ENCODE measurements at places on chromosomes 11 and 22. TPM values are rescaled to one million over a fixed set of nuclear protein-coding genes. Genes with fewer than 3 reads are reported as not detected.

Gene KRTAP5-1
- polyA plus RNA-seq: not detected

Gene RABL2B
- 11.1 TPM for polyA plus RNA-seq

Gene PKDREJ
- 0.05 TPM for polyA plus RNA-seq

- peak; percentile 74 for DNase-seq
Observed at GRCh38 chr11:34358258-34358727, 483 bp upstream of the ABTB2 start.

DNA sequence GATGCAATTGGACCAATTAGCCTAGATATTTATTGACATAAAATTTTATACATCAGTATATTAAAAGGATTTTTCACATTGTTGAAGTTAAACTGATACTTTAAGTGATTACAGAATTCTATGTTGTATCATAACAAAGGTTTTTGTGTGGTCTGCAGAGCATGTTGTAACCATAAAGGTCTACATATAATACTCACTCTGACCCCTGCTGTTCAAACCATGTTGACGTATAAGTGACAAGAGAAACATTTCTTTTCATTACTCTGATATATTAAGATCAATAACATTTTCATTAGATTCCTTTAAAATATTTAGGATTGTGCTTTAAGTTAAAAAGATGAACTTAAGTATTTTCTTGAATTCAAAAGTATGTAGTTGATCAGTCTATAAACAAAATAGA is 63.9 kb downstream of the GAS2 start:
- no peak for DNase-seq

DNA sequence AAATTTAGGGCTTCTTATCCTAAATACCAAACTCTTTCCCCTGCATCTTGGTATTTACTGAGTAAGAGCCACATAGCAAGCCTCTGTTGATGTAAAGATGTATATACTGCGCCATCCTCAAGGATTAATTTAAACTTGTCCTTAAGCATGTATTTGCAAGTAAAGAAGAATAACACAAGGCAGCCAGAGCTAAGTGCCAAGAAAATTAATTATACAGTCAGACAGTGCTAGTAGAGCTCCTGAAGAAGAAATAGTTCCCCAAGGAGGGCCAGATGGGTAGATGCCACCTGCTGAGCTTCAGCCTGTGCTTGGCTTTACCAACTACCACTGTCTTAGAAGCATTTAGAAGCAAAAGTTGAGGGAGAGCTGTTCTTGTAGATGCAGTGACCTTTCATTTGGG is 470.0 kb downstream of the BUD13 start:
- no peak for DNase-seq

GRCh38 chr11:41351825-41352224 is 107.6 kb downstream of the LRRC4C start:
- DNase-seq: no peak

DNA sequence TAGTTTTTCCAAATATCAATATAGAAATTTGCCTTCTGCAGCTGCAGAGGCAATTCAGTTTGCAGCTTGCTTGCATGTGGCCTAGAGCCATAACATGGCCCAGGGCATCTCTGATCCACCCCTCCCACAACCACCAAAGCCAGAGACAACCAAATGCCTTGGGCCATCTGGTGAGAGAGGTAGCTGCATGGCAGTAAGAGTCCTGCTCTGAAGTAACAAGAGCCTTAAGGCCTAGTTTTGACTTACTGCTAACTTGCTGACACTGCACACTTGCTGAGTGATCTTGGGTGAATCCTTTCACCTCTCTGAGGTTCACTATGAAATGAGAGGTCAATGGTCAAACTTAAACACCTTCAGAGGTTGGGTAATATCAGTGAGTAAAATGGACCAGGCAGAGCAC is 4.9 kb upstream of the SPECC1L start:
- no peak for DNase-seq

DNA sequence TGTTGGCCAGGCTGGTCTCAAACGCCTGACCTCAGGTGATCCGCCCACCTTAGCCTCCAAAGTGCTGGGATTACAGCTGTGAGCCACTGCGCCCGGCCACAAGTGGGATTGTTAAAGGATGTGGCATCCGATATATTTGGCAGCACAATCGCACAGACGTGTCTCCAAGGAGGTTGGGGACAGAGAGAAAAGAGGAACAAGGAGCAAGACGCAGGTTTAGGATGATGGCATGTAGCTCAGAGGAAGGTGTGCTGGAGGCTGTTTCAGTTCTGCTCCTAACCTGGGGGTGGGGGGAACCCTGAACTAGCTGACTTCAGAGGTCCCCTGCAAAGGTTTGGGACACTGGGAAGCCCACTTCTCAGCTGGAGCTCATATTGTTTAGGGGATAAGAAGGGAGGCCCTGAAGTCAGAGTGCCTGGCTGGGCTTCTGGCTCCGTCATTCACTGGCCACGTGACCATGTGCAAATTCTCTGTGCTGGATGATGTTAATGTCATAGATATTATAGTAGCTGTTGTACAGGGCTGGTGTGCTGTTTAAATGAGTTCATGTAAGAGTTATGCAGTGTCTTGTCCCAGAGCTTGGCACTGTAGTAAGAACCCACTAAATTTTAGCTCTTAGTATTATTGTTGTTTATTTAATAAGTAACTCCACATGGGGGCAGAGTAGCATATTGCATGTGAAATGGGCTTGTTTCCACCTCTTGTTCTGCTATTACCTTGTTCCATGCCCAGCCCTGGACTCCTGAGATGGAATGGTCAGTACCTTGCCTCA is 129.7 kb downstream of the ST3GAL4 start:
- peak; percentile 59 for DNase-seq

DNA sequence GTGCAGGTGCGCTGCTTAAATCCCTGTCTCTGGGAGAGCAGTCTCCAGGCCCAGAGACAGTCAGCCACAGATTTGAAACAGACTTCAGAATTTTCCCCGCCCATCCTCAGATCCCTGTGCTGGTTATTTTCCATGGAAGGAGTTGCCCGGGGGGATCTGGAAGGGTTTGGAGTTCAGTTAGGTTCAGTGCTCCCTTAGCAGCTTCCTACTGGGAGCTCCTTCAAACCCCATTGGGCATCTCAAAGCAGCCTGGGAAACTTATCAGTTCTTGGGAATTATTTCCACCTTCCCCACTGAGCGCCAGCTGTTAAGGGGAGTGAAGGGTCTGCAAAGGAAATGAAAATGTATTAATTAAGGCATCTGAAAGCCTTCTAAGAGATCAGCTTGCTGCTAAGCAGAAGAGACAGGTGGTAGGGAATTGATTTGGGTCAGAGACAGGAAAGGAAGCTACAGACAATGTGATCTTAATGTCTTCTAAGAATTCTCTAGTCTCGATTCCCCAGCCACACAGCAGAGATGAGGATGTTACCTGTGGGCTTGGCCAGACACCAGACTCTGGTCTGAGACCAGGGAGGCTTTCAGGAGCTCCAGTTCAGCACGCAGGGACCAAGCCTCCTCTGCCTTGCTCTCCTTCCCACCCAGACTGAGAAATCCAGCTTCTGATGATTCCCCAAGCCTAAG is 106.2 kb upstream of the TBCEL start:
- no peak for DNase-seq

Data from aorta (tissue), 5 donors.